Amniotic epithelial cell (primary cell): ENCODE measurements at places on chromosomes 3 and 15.

GRCh38 chr3:57151749-57152148 is 13.4 kb downstream of the IL17RD start:
- no peak for DNase-seq

- no peak for DNase-seq
These were observed 13.3 kb upstream of the PARL start for GRCh38 chr3:183898028-183898431.

DNA sequence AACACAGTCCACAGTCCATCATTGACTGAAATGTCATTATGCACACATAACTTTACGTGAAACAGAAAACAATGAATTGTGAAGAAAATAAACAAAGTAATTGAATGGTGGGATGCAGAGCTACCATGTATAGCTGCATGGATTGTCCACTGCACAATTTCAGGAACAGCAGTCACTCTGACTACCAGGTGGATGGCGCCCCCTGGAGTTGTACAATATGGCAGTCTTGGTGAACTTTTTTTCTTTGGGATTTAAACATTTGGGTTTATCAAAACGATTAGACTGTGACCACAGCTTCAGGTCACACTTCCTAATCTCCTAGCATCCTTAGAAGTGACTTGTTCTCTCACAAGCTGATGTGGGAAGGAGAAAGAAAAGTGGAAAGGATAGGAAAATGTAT is 48.9 kb upstream of the TCF12 start:
- DNase-seq, result peak; percentile 8

- no peak for DNase-seq
These were observed 1.4 kb upstream of the GRM2 start for GRCh38 chr3:51705276-51706020.

DNA sequence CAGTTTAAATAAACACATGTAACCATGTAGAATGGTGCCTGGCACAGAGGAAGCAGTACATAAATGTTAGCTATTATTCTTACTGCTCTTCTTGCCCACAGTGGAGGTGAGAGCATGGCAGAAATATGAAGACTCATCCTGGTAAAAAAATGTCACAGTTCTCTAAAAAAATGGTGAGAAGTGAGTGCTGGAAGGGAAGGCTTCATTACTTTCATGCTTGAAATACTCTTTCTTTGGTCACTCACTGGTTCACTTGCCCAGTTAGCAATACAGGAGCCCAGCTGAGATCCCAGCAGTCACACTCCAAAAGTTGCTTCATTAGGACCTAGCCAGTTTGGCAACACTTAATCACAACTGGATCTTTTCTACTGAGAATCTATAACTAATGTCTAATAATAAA is 1017.2 kb downstream of the TUSC7 start:
- DNase-seq, result no peak

DNA sequence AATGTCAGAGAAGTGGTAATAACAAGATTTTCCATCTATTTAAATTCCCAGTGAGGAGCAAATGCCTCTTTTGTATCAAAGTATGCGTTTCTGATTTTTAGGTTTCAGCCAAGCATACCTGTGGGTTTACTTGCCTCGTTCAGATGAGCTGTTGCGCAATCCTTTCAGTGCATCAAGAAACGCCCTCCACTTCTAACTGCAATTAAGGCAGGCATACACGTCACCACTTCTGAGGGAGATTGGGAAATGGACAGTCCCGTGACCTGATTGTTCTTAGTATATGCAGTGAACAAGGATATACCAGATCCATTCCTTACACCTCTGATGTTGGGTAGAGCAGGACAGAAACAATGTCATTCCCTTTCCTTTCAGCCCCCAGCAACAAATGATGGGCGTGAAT is 219.0 kb downstream of the ITPR1 start:
- DNase-seq, result peak; percentile 99

GRCh38 chr3:55286693-55287092 is 200.4 kb downstream of the WNT5A start:
- no peak for DNase-seq

DNA sequence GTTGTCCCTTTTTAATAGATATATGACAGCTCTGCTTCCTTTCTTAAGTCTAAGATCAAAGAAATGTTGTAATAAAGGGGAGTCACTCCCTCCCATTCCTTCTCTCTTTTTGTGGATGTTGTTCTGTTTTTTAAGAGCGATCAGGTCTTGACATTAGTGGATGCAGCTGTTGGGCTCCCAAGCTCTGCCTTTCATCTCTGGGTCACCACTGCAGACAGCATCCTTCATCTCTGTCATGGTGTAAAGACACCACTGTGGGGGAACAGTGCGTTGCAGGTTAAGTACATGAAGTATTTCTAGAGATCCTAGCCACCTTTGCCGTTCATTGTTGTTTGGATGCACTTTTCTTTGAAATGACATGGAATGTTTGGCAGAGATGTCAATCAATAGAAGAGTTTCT is 17.7 kb downstream of the FNDC3B start:
- DNase-seq, result no peak

- no peak for DNase-seq
These were observed 414.4 kb upstream of the CFAP20DC start for GRCh38 chr3:59464187-59464586.

GRCh38 chr3:120795017-120795648 is 52.6 kb downstream of the GTF2E1 start:
- peak; percentile 88 for DNase-seq

GRCh38 chr15:101348643-101349042 is 53.6 kb upstream of the SNRPA1 start:
- no peak for DNase-seq

- DNase-seq, result no peak
These were observed 54.6 kb downstream of the CCR4 start for GRCh38 chr3:33006081-33006480.

GRCh38 chr15:57367556-57367955 is 8.7 kb upstream of the CGNL1 start:
- DNase-seq, result no peak

GRCh38 chr3:41575724-41576123 is 376.4 kb downstream of the CTNNB1 start:
- no peak for DNase-seq

DNA sequence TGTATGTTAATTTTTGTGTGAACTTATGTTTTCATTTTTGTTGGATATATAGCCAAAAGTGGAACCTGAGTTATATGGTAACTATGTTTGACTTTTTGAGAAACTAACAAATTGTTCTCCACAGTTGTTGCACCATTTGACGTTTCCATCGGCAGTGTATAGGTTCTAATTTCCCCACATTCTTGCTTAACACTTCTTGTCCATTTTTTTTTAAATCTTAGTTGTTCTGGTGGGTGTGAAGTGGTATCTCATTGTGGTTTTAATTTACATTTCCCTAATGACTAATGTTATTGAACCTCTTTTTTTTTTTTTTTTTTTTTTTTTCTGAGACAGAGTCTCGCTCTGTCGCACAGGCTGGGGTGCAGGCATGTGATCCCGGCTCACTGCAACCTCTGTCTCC is 8.0 kb downstream of the NISCH start:
- no peak for DNase-seq

DNA sequence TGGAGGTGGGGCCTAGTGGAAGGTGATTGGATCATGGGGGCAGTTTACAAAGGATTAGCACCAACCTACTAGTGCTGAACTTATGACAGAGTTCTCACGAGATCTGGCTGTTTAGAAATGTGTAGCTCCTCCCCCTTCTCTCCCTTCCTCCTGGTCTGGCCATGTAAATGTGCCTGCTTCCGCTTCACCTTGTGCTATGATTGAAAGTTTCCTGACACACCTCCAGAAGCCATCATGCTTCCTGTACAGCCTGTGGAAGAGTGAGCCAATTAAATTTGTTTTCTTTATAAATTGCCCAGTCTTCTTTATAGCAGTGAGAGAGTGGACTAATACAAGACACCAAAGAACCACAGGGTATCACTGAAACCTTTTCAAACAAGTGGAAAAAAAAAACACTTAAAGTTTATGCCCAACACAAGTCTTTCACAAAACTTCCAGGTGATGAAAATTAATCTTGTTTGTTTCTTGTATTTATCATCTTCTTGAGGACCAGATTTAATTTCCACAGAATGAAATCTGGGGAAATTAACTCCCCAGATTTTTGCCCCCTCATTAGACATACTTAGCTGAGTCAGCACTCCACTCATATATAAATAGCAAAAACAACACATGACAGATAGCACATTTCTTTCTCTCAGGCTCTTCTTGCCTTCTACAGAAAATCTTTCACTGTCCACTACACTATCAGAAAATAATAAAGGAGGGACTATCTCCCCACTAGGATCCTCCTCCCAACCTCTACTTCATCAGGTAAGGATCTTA is 847.2 kb downstream of the TUSC7 start:
- DNase-seq, result no peak

DNA sequence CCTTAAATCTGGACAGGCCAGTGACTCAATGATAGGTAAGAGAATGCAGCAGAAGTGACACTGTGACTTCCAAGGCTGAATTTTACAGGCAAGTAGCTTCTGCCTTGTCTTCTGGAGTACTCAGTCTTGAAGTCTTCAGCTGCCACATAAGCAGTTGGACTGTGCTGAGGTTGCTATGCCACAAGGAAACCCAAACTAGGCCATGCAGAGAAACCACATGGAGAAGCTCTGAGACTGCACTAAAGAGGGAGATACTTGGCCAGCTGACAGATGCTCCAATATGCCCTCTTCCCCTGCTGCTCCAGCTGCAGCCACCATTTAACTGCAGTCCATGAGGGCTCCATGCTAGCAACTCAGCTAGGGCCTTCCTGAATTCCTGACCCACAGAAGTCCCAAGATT is 119.4 kb upstream of the GADL1 start:
- no peak for DNase-seq

DNA sequence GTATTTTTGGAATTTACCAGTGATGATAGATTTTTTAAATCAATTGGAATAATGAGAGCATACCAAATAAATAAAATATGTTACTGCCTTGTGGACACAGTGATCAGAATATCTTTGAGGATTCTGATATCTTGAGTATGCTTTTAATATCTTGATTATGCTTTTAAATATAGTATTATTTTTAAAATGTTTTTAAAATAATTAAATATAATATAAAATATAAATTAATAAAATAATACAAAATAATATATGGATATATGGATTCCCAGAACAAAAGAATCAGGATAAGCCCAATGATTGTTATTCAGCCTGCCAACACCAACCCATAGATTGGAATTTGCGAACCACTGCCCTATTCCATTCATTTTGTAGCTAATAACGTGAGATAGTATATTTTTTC is 91.9 kb upstream of the MLF1 start:
- DNase-seq, result no peak

- DNase-seq, result no peak
These were observed 5.9 kb downstream of the TGM4 start for GRCh38 chr3:44880284-44880683.

DNA sequence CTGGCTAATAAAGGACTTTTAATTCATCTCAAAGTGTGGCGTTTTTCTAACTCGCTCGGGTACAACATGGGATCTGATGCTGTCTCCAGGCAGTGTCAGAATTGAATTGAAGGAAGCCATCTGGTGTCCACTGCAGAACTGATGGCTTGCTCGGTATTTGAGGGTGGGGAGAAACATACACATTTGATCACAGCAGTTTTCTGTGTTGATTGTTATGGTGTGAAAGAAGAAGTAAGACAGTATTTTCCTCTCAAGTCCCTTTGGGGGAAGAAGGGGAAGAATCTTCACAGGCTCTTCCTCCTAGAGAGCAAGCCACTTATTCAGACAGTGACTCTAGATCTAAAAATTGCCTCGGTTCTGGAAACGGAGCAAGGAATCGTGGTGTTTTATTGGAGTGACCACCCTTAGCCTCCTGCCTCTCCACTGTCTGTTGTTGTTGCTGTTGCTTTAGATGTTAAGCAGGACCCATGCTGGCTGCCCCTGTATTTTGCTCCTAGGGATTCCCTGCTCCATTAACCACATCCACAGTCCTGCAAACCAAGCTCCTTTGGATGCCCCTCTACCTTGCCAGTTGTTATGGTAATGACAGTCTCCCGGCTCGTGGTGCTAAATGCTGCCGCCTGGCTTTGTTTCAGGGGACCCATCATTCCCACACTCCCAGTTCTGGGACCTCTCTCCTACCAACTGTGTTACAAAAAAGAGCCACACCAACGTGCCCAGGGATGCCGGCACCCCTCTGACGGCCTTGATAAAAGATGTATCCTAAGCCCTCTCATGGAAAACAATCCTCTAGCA is 15.3 kb upstream of the MCCC1 start:
- no peak for DNase-seq

DNA sequence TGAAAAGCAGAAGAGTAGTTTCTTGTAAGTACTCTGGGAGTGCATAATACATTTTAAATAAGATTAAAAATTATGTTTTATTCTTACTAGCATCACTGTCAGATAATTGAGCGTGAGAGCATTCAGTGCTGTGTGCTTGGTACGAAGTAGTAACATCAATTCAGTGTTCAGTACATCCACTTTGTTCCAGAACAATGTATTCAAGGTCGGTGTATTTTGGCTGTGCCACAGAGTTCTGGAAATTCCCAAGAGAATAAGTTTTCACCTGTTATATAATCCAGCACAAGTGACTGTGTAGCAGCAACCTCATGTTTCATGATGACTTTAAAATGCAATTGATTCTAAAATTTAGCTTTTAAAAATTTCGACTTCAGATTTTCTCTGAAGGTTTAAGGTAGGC is 130.6 kb downstream of the IGF1R start:
- no peak for DNase-seq

- DNase-seq, result no peak
These were observed 10.5 kb downstream of the HDDC3 start for GRCh38 chr15:90921887-90922286.

DNA sequence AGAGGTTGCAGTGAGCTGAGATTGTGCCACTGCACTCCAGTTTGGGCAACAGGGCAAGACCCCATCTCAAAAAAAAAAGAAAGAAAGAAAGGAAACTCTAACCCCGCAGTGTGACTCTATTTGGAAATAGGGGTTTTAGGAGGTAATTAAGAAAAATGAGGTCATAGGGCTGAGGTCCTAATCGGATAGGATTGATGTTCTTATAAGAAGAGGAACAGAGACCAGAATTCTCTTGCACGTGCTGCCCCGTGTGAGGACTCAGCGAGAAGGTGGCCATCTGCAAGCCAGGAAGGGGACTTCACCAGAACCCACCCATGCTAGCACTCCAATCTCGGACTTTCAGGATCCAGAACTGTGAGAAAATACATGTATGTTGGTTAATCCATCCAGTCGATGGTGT is 25.8 kb downstream of the KLHL6 start:
- DNase-seq, result no peak
